Activated gamma-delta T cell treated with Interleukin-2 at 50 U/mL for 16 hours (primary cell): ENCODE measurements at places on chromosomes 2 and 18.

GRCh38 chr2:233796254-233796653, 18.1 kb downstream of the MROH2A start:
- DNase-seq, result no peak

DNA sequence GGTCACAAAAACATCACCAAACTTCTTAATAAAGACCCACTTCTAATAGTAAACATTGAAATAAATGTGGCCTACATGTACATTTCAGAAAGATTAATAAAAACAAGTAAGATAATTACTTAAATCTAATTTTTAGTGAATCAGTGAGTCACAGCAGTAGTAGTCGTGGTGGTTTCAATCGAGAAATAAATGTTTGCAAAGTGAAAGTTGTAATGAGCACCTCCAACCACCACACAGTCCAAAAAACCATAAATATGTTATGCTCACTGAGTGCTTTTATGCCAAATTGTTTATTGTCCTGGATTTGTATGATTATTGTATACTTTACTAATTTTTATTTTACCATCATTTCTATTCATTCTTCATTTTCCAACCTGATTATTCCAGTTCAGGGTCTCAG, 61.8 kb upstream of the SPOPL start:
- no peak for DNase-seq

DNA sequence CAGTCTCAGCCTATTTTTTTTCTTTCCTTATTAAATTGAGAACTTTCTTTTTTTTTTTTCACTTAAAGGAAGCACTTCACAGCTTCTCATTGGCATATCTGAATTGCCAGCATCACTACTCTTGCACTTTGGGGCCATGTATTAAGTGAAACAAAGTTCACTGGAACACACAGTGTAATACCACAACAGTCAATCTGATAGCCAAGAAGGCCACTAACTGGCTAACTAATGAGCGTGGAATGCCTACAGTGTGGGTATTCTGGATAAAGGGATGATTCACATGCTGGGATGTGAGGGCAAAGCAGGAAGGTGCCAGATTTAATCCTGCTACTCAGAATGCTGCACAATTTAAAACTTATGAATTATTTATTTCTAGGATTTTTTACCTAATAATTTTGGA, 11.7 kb upstream of the C18orf63 start:
- DNase-seq, result no peak

GRCh38 chr2:4561196-4561595, 857.8 kb downstream of the DCDC2C start:
- DNase-seq, result no peak

DNA sequence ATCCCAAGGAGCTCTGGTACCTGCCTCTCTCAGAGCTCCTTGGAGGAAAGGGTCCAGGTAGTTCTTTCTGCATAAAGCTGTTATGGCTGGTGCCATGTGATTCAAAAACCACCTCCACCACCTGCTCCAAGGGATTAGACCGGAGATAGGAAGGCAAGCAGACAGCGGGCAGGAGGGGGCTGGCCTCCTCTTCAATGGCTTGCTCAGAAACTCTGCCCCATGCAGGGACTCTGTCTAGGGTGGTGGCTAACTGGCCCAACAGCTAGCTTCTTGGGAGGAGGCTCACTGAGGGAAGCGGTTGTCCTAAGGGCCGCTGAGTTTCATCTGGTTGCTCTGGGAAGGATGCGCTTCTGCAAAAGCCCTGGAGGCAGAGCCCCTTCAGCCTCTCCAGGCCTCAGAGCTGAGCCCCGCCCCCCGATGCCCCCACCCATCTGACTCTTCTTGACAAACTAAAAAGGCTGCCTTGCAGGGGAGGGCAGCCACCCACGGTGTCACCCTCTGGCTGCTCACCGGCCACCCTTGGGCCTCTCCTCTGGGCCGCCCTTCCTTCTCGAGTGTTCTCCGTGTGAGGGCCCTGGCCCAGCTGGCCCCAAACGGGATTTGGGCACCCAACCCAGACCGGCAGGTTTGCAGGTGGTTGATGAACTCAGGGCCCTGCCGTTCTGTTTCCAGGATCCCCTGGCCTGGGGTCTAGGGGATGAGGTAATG, 90.2 kb downstream of the MCFD2 start:
- no peak for DNase-seq

DNA sequence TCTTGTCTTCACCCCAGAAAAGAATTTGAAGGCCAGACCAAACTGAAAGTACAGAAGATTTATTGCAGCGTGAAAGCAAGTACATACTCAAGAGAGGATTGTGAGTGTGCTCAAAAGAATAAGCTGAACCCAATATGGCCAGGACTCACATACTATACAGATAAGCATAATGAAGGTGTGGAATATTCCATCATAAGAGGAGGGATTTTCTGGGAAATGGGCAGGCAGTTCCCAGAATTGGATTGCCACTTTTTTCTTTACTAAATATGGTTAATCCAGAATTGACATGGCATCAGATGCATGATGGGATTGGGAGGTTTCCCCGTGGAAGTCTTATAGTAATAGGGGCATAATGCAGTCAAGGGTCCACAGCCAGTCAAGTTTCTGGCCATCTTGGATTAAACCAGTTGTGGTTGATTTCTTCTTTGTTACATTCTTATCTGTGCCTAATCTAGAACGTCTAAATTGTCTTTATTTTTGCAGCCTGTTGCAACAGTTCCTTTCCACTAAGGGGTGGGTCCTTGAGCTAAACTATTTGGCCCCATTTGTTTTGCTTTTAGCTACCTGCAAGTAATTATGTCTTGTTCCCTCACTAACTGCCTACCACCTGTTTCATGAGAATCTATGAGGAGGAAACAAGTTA, 9.0 kb downstream of the SP140L start:
- no peak for DNase-seq

GRCh38 chr2:128162266-128162665, 71.3 kb downstream of the UGGT1 start:
- DNase-seq, result no peak

- no peak for DNase-seq
These were observed 828.2 kb downstream of the RNF144A start for GRCh38 chr2:7745369-7745768.

- DNase-seq, result no peak
These were observed 73.2 kb downstream of the ZNF532 start for GRCh38 chr18:58937887-58938267.

GRCh38 chr2:12493031-12493513, 223.7 kb upstream of the TRIB2 start:
- DNase-seq, result no peak

GRCh38 chr2:233977296-233977837, 60.2 kb downstream of the TRPM8 start:
- no peak for DNase-seq

DNA sequence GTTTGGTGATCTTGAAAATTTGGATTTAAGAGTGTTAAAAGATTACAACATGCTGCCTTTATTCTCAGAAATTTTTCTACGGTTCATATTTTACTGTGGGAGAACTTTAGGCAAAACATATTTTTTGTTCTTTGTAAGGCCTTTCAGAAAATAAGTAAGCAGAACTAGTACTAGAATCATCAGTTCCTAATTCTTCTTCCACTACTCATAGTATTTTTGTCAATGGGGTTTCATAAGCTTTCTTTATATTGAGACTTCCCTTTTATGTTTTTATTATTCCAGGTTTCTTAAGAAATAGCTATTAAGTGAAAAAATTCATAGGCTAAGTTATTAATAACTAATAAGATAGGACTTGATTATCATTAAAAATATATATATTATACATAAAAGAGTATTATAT, 12.4 kb downstream of the UGGT1 start:
- DNase-seq, result no peak

DNA sequence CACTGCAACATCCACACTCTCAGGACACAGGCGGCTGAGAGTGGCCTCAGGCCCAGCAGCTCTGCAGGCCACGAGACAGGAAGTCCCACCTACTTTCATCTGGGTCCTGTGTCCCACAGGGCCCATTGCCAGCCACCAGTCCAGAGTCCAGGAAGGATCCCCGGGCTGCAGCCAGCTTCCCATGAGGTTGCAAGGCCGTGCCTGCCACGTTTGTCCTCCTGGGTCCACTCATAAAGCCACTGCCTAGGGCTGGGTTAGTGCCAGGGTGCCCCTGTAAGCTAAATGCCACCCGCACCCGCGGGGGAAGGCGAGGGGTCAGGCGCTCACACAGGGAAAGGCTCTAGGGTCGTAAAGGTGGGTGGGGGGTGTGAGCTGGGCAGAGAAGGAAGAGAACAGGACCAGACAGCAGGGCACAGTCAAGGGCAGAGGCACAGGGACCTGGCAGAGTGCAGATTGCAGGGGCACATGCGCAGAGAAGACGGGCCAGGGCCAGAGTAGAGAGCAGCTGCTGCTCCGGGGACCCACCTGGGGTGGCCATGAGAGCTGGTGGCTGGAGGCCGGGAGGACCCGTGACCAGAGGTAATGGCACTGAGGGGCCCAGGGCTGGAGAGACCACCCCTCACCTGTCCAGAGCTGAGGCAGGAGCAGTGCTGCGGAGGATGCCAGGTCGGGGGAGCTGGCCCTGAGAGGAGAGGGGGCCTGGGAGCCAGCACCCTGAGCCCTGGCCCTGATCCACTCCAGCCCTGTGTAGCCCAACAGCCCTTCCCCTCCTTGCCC, 8.0 kb downstream of the AGXT start:
- no peak for DNase-seq

DNA sequence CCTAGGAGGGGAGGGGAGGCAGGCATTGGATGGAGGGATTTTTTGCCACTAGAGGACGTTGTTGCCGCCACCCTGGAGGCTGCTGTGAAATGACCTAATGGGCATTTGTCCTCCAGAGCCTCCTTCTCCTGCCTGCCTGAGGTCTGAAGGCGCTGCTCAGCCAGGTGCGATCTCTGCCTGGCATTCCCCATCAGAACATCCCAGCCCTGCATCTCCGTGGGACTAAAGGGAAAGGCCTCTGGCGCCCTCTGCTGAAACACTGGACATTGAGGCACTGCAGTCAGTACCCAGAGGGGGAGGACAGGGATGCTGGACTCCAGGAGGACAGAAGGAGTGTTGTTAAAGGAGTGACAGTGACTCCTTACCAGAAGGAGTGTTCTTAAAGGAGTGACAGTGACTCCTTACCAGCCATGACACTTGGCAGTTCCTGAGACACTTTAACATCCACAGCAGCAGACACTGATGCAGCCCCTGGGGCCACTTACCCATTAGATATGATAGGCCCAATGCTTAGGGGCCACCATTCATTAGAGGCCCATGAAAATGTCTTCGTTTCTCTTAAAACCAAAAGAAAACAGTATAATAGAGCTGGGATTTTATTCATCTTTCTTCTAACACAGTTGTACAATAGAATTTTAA, 17.0 kb downstream of the THNSL2 start:
- DNase-seq, result no peak

- no peak for DNase-seq
These were observed 40.3 kb downstream of the AAK1 start for GRCh38 chr2:69603146-69603743.

GRCh38 chr2:66748939-66749338, 314.0 kb downstream of the MEIS1 start:
- no peak for DNase-seq

DNA sequence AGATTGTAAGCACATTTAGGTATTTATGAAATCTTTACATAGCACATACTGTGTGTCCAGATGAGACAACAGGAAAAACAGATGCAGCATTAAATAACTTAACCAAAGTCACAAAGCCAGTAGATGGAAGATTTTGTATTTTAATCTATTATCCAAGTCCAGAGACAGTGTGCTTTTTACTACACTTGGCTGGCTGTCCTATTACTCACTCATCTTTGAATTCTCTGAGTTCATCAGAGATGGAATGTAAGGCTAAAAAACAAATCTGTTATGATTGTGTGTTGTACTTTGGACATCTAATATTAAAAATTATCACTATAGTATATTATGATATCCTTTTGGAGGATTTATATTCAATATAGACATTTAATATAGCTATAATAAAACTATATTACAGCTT, 1189.4 kb downstream of the DSC3 start:
- DNase-seq, result no peak

DNA sequence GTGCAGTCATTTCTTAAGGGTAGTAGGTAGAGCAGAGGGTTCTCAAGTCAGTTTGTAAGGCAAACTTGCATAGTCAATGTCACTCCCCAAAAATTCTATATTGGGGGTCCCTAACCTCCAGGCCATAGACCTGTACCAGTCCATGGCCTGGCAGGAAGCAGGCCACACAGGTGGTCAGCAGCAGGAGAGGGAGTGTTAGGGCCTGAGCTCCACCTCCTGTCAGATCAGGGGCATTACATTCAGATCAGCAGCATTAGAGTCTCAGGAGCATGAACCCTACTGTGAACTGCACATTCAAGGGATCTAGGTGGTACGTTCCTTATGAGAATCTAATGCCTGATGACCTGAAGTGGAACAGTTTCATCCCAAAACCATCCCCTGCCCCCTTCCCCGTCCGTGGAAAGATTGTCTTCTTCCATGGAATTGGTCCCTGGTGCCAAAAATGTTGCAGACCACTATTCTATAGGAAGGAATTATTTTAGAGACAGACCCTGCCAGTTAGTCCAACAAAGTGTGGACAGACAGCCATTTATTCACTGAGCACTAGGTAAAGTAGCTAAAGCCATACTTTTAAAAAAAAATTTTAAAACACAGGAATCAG, 6.7 kb downstream of the COA5 start:
- DNase-seq, result no peak

DNA sequence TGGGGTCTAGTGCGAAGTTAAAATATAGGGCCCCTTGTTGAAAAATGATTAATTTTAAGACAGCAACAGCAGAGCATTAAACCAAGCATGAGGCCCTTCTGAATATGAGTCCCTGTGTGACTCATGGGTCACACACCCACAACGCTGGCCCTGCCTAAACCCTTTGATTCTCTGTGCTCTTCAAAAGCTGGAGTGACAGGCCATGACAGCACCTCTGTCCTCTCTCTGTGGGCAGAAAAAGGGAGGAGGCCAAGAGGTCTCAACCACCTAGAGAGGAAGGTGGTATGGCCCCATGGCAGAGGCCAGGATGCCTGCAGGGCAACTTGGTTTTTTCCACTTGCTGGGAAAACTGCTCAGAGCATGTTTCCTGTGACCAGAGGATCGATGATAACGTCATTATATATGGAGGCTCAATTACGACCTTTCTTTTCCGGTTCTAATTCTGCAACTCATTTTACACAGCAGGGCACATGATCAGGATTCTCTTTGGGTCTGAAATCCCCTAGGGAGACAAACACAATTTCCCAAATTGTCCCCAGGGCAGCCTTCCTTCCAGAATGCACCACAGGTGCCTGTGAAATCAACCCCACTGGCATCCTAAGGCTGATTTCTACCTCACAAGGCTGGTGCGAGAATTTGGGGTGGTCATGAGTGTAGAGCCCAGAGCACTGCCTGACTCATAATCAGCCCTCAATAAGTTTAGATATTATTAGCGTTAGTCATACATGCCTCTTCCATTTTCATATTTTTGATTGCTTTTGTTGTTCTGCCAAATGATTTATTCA, 102.0 kb upstream of the PPP1CB start:
- no peak for DNase-seq

GRCh38 chr2:203683421-203683820, 23.0 kb upstream of the CD28 start:
- DNase-seq, result no peak
